ENCODE measurements at places on chromosomes 12 and 14.
A peak's percentile ranks its signal among the peaks of the same experiment; 100 is the strongest.

DNA sequence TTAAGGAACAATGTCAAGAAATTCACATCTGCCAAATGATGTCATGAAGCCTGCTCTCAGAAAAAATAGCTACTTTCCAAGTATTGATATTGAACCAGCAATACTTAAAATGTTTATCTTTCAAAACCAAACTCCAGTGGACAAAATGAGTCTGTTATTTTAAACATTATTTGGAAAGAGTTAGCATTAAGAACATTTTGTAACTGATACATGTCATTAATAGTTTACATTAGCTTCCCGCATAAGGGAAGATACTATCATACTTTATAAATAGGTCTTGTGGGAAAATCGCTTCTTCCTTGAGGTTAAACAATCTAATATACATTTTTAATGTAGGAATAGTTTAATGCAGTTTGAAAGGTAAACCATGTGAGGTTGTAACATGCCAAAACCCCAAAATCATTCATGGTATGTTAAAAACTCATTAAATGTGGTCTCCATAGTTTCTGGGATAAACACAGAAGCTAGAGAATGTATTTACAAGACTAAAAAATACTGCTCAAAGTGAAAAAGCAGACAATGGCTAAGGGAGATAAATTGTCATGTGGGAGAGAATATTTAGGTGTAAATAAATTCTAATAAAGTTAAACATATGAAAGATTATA lies 73.4 kb upstream of the ATP2B1 start:
- DNase-seq, result no peak

GRCh38 chr12:70165450-70165849 lies 77.8 kb upstream of the CNOT2 start:
- DNase-seq, result no peak

DNA sequence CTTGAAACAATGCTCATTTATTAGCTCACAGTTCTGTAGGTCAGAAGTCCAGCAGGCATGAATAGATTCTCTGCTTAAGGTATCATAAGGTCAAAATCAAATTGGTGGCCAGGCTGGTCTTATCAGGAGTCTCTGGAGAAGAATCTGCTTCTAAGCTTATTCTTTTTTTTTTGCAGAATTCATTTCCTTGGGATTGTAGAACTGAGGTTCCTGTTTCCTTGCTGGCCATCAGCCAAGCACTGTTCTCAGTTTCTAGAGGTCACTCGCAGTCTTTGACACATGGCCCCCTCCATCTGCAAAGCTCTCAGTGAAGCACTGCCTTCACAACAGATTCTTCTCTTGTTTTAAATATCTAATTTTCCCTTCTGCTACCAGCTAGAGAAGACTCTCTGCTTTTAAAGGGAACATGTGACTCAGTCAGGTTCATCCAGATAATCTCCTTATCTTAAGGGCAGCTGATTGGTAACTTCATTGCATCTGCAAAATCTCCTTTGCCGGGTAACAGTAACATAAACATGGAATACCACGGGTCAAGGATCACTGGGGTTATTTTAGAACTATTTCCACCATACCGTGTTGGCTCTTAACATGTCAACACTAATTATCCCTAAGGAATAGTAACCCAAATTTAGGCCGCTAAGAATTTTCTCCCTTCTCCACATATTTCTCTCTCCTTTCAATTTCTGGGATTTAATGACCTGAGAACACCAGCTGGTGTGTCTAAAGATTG lies 25.3 kb downstream of the RHOJ start:
- peak; percentile 28 for DNase-seq

DNA sequence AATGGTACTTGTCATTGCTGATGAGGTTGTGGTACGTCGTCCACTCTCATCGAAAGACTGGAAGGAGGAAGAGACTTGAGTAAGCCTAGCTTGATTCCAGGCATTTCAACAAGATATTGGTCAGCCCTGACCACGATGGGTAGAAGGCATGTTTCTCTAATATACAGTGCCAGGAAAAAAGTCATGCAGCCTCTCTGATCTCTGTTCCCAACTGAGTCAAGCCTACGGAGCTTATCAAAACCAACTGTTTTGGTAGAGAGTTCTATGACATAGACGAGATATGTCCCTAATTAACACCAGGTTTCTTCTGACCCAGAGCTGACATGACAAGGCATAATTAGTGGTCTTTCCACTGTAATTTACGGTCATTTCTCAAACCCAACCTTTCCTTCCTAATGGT lies 58.5 kb downstream of the NIN start:
- no peak for DNase-seq

DNA sequence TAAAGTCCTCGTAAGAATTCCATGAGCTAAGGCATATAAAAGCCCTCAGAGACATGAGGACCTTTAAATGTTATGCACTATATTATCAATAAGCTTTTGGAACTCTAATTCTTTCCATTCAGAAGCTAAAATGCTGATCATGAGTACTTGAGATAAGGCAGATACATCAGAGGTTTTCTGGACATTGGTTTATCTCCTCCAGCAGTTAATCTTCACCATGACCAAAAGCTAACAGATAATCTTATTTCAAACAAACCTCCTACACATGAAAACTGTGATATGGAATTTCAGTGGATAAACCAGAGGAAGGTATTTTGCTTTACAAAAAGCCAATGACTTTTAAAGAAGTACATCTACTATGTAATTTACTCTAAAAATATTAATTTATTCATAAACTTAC lies 97.9 kb upstream of the BBS10 start:
- DNase-seq, result no peak

DNA sequence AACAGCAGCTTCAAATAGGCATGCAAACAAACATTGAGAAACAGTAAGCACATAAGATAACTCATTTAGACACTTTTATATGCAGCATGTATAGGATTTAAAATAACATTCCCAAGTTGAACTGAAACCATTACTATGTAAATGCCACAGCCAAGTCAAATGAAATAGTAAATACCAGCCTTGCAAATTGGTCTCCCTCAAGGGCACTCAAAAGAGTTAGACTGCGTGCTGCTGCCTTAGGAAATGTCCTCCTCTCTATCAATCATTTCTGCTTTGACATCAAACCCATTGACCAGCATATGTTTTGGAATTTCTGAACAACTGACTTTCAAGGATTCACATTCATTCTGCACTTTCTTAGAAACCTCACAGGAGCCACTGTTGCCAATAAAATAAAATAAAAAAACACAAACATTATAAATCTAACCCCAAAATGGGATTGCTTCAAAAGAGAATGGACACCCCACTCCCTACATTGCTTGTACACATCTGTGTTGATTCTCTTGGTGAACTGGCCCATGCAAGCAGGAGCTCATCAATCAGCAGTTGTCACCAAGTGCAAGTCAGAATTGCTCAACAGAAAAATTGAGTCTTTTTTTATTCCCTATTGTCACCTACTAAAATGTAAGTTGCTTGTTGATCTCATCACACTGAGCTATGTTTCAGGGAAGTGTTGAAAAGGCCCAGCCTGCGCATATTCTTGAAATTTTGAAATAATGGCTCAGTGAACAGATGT lies 256.2 kb downstream of the DAD1 start:
- DNase-seq, result no peak

- no peak for DNase-seq
Measured at GRCh38 chr12:86613311-86613710, 357.1 kb upstream of the MGAT4C start.

DNA sequence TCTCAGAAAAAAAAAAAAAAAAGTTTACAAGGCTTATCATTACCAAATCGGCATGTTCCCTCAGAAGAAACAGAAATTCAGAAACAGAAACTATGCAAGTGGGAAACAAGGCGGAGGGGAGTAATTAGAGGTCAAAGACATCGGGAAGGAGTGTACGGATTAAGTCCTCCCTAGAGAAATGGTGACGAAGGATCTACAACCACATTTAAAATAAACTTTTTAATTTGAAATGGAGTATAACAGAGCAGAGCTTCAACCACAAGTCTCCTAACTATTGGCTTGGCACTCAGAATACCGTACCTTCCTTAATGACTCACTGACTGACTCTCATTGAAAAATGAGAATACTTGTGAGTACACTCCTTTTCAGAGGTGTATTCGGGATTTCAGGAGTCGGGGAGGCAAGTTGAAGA lies 908 bp downstream of the ENTPD5 start:
- no peak for DNase-seq

GRCh38 chr12:54708826-54709225 lies 60.7 kb upstream of the DCD start:
- DNase-seq, result no peak

GRCh38 chr12:94769776-94770759 lies 119.7 kb upstream of the TMCC3 start:
- DNase-seq, result no peak

DNA sequence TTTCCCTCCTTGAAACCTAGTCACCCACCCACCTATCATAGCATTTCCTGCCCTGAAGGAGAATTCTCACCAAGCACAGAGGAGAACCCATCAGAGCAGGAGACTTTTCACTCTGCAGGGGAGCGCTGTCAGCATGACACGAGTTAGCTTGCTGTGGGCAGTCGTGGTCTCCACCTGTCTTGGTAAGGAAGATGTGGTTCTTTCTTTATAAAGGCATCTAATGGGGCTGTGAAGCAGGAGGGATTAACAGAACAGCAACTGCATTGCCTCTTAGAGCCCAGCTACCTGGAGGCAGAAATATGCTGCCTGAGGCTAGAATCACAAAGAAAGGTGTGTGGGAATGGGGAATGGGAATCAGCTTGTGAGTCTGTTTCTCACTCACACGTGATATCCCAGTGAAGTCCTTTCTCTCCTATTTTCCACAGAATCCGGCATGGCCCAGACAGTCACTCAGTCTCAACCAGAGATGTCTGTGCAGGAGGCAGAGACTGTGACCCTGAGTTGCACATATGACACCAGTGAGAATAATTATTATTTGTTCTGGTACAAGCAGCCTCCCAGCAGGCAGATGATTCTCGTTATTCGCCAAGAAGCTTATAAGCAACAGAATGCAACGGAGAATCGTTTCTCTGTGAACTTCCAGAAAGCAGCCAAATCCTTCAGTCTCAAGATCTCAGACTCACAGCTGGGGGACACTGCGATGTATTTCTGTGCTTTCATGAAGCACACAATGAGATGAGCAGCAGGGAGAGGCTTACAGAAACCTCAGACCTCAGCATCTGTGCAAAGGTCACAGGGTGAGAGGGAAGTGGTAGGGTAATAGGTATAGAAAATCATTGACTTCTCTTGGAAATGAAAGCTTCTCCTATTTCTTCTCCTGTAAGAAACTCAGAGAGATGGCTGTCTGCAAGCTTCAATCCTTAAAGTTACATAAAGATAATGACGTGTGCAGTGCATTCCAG lies 316.9 kb downstream of the DAD1 start:
- DNase-seq, result no peak

GRCh38 chr12:65517656-65518210 lies 239.2 kb downstream of the MSRB3 start:
- no peak for DNase-seq

DNA sequence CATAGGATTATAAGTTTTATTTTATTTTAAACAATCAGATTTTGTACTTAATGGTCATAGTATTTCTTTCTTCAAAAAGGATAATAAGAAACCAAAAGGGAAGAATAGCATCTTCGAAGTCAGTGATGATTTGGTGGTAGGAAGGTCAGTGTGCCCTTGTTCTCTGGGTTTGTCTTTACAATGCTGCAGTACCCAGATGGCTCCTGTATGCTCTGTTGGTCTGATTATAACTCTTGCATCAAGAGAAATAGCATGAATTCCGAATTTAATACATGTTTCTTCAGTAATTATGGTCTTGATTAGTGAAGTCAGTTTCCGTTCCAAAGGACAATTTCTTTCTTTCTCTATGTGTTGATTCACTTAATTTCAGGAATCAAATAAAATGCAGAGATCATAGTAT lies 180.2 kb downstream of the TMTC2 start:
- no peak for DNase-seq

GRCh38 chr14:90140956-90141316 lies 79.1 kb downstream of the KCNK13 start:
- no peak for DNase-seq

- no peak for DNase-seq
Measured at GRCh38 chr12:76422543-76423438, 74.6 kb upstream of the BBS10 start.

DNA sequence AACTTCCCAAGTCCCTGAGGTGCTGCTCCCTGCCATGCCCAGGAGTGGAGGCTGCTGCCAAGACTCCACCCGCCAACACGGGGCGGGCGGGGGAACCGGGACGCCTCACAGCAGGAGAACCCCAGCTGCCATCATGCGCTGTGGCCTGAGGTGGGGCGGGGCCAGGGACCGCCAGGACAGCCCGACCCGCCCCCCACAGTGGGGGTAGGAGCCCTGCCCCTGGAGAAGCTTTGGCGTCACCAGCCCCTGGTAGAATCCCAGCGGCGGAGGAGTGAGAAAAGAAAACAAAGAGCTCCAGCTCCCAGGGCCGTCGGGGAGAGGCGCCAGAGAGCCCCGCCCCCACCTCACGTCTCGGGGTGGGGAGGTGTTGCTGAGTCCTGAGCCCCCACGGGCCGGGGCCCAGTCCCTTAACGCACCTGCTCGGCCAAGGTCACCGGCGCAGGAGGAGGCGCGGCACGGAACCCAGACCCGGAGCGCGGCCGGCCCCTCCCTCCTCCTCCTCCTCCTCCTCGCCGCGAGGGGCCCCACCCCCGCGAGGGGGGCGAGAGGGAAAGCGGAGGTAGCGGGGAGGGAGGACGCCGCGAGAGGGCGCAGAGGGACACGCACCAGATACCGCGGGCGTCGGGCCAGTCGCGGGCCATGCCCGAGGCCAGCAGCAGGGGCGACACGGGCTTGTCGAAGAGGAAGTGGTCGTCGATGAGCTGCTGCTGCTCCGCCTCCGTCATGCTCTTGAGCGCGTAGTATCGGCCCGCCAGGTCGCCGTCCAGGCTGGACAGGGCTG lies 1.8 kb downstream of the CKB start:
- DNase-seq, result peak; percentile 85

DNA sequence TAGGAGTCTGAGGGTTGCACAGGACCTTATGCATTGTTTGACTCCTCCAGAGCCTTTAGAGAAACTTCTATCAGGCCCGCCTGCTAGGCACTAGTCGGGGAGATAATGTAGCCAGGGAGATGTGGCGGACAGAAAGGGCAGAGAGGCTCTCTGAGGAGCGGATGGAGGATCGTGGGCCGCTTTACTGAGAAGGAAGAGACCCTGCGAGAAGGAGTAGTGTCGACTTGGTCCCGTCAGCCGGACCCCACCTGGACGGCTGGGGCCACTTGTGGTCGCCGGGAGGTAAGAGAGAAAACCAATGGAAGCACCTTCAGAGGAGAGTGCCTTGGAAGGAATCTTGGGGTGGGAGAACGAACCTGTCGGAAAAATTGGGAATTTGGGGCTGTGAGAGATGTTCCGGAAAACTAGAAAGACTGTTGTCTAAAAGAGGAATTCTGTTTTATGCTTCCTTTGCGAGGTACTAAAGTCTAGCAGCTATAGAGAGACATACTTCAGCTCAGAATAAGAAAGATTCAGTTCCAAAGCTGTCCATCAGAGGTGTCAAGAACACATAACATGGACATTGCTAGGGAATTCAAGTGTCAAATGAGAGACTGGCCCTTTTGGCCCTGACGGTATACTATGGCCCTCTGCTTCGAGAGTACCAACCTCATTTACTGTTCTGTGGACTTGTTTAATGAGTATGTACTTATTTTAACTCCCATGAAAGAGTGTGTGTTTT lies 660 bp upstream of the MCRS1 start:
- no peak for DNase-seq

Data from left ventricle myocardium inferior (tissue), 1 donor.